ENCODE measurements at places on chromosomes 5 and 9. TPM values are rescaled to one million over a fixed set of nuclear protein-coding genes. Genes with fewer than 3 reads are reported as not detected.

The FOXI1 gene
- total RNA-seq: not detected

The SCGB3A2 gene
- not detected for total RNA-seq

The SV2C gene
- total RNA-seq: not detected

The FCHO2 gene
- 0.34 TPM for total RNA-seq

The HMHB1 gene
- not detected for total RNA-seq

The RNF130 gene
- 4.0 TPM for total RNA-seq

The CFAP157 gene
- not detected for total RNA-seq

The ANKRD33B gene
- total RNA-seq: 5.5 TPM
